ENCODE measurements at places on chromosomes 4 and X. TPM values are rescaled to one million over a fixed set of nuclear protein-coding genes. Genes with fewer than 3 reads are reported as not detected.
A peak's percentile ranks its signal among the peaks of the same experiment; 100 is the strongest.

DNA sequence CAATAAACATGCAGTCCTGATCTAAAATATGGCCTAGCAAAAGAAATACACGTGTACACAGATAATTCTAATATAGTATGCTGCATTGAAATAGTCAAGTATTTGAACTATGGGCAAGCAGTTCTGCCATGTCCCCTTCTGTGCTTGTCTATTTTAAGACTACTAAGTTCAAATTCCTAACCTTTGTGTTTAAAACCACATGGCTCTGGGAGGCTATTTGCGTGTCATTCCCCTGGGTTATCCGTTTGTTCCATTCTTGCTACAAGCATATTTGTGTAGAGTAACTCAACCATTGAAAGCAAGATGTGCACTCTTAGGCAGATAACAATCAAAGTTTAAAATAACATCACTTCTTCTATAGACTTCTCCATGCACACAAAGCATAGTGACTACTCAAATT lies 25.4 kb upstream of the TBC1D1 start:
- DNase-seq = no peak

GRCh38 chr4:98399915-98400314 lies 138.7 kb downstream of the RAP1GDS1 start:
- no peak for DNase-seq

DNA sequence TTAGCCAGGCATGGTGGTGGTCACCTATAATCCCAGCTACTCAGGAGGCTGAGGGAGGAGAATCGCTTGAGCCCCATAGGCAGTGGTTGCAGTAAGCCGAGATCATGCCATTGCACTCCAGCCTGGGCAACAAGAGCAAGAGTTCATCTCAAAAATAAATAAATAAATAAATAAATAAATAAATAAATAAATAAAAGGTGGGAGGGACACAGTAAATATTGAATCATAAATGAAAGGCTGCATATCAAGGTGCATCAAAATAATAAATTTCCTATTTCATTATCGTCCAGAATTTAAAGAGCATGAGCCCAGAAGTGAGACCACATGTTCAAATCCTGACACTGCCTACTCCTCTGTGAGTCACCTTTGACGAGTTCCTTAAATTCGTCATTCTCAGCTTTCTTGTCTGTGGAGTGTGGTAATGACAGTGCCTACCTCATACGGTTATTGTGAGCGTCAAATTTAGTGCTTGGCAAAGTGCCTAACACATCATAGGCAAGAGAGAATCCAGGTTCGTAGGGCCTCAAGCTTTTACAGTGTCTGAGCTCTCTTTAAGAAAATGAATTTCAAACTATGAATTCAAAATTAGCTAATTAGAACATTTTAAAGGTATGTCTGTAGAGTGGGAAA lies 49.9 kb downstream of the IL15 start:
- no peak for DNase-seq

DNA sequence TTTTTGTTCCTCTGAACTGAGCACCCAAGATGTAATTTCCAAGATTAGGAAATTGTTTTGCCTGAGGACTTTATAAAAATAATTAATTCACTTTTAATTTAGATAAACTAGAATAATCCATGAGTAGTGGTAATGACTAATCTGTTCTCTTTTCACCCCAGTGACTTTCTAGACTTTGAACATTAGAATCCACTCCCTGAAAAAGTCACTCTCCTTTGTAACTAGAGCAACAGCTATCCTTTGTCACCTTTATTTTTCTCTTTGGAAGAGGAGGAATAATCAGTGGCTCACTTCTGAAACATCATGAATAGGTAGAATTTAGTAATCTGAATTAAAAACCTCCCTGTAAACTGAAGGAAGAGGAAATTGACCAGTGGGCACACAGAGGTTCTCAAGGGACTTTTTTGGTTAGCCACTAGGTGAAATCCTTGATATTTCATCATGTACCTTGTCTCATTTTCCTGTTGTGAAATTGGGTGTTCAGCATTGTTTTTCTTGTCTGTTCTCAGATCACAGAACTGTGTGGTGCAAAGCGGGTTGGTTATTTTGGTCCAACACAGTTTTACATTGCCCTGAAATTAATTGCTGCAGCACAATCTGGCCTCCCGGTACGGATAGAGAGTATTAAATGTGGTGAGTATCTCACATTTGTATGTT lies 59.4 kb downstream of the REPS2 start:
- DNase-seq = no peak

DNA sequence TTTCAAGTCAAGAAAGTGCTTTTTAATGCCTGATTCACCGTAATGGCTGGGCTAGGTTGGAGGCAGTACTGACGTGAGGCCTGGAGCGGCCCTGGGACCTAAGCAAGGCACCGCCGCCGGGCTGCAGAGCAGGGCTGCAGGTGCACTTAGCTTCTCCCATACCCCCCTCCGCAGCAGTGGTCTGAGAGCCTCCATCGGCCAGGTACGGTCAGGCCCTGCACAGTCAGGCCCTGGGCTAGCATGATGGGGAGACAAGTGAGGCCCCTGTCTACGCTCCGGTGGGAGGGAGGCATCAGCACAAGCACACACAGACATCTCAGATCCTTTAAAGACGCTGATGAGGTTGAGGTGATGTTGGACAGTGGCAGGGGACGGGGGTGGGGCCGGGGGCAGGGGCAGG lies 4.7 kb downstream of the MAEA start:
- DNase-seq = peak; percentile 62

DNA sequence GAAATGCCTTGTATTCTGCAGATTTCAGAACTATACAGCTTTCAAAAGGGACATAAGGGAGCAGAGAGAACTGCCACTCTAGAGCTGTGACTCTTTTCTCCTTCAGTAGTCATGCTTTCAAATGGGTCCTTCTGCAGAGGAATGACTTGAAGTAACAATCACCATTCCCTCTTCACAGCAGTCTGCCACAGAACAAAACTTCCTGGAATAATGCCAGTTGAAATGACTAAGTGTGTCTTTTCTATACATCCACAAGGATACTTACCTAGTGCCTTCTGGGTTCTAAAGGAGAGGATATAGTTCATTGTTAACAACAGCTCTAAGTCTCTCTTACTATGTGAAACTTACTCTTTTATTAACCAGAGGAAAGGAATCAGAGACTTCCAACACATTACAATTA lies 515.4 kb upstream of the ATOH1 start:
- DNase-seq = no peak

GRCh38 chr4:4754641-4755040 lies 104.8 kb upstream of the MSX1 start:
- no peak for DNase-seq

- DNase-seq = no peak
These were observed 601 bp upstream of the FGFBP2 start for GRCh38 chr4:15963576-15963975.

DNA sequence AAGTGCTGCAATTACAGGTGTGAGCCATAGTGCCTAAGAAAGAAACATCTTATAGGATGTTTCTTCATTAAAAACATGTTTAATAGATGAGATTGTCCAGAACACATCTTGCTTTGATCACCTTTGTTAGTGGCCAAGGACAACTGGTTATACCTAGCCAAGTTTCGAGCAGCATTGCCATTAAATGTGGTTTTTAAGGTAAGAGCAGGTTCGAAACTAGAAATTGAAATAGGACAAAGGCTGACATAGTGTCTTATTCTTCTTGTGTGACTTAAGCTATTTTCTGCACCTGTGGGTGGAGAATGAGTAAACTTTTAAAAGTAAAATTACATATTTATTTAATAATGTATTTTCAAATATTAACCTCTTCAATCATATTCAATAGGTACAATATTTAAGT lies 59.0 kb downstream of the RBPJ start:
- no peak for DNase-seq

DNA sequence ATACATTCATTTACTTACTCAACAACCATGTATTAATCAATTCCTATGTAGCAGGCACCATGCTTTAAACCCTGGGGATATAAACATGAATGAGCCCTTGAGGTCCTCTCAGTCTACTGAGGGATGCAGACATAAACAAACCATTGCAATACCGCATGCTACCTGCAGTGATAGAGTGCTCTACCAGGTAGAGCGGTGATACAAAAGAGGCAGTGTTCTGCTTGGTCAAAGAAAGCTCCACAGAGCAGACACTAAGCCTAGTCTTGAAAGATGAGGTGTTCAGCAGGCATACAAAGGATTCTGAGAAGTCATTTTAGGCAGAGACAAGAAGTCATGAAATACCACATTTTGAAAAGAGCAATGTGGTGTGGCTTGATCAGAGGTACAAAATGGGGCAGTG lies 26.9 kb upstream of the AMOT start:
- DNase-seq = no peak

DNA sequence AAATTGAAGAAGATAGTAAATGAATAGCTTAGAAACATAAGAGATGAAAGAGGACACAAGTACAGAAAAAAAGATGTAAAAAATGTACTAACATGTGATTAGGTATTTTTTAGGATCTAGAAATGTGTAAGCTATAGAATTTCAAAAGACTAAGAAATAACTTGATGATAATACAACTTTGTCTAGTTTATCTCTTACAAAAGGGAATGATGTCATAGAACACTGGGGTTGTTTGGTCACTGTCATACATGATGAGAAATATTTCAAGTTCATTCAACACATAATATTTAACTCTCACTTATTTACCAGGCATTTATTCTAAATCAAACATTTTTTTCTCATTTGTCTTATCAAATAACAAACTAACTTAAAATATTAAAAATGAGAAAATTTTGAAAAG lies 18.5 kb downstream of the STBD1 start:
- no peak for DNase-seq

DNA sequence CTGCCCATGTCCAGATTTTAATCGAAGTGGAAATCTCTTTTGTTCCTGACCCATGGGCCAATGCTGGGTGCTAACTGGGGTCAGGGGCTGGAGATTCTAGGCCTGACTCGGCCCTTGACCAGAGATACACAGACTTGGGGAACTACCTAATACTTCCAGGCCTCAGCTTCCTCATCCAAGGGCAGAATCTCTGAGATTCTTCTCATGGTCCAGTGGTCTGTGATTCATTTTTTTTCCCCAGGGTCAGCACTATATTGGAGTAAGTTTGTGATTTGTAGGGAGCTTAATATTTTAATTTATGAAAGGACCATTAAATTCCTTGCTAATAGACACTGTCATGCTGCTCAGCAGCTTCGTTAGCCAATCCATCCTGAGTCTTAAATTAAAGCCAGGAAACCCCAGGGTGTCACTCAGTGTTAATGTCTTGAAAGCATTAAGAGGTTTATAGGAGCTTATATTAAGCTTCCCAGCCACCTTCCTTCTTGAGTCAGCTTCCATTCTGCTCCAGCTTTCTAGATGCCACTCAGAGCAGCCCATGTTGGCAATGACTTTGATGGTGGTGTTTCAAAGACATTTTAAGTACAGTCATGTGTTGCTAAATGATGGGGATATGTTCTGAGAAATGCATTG lies 27.0 kb upstream of the PROM1 start:
- no peak for DNase-seq

DNA sequence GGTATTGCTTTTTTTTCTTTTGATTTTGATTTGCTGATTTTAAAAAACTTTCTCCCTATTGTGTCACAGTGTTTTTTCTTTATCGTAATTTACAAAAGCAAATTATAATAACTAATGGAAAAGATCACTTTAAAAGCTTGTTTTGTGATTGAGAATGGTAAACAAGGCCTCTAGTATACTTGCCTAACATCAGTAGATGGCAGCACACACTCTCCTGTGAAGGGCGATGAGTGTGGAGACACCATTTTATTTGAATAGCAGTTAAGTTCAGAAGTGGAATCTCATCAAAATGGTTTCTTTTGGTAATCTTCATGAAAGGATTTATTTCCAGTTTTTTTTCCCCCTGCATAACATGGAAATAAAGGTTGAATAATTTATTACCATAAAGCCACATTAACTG lies 72.3 kb downstream of the PAK3 start:
- no peak for DNase-seq

DNA sequence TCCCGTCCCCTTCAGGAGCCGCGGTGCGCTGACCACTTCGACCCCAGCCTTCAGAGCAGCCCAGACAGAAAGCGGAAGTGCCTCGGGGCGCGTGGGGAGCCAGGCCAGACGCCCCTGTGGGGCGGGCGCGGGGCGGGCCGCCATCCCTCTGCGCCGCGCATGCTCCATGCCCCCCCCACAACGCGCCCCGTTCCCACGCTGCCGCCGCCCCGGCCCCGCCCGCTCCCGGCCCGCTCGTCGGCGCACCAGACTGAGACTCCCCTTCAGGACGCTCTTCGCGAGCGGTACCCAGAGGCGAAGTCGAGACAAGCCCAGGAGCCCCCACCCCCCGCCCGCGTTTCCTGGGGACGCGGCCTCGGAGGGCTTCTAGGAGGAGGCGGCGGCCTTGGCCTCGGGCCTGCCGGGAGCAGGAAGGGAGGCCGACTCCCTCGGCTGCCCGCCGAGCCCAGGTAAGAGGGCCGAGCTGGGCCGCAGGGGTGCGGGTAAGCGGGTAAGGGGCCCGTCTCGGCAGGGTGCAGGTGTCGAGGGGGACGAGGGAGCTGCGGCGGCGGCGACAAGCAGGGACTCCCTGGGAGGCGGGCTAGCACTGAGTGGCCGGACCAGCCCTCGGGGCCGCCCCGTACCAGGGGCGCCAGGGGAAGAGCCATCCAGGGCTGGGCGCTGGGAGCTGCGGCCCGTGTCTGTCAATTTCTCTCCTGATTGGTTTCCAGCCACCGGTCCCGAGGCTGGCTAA lies at the start of gene ZFP92:
Gene ZFP92, plus strand, starts transcription at position 218 of the 733 bp plus-strand sequence. CDS start 6,851 bp downstream, outside the sequence.
- DNase-seq = peak; percentile 80

- no peak for DNase-seq
These were observed 14.0 kb upstream of the DUSP21 start for GRCh38 chrX:44829832-44830231.

DNA sequence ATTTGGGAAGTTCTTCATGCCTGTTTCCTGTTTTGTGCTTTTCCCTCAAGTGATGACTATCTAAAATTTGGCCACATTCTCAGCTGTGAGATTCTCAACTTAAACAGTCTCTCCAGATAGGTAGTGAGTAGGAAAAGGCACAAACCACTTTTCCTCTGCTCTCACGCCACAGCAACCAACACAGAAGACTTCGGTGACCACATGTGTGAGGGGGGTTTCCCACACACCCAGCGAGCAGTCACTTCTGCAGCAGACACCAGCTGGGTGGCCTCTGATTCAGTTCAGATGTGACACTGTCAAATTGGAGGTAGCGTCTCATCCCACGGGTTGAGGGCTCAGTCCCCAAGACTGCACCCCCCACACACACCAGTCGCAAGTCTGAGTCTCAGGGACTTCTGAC lies 25.1 kb upstream of the CLDN34 start:
- no peak for DNase-seq

DNA sequence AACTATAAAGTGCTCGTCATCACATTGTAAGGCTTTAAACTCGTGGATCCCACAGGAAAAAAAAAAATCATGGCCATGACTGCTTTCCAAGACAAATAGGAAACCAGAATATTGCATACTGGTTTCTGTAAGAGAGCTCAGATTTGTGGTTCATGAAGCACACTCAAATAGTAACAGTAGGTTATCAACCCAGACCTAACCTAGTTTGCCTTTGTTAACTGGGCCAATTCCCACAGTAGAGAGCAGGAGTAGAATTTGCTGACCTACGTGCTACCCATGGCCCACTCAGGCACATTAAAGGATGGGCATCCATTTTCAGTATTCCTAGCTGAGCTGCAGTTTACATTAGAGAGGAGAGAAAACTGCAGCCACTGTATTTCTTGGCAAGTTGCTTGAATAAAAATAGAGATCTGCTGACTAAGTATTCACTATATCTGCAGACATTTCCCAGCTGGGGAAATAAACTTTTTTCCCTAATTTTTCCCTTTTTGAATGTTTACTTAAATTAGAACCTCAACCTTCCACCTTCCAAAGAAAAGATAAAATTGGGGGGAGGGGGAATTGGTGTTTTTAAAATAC lies 218.5 kb downstream of the SPANXN3 start:
- no peak for DNase-seq

Gene NSG1
- 0.42 TPM for total RNA-seq

Gene ETFDH
- 21.9 TPM for total RNA-seq

Gene DNASE1L1
- 15.9 TPM for total RNA-seq

Gene ERCC6L
- 0.05 TPM for total RNA-seq

Gene ETDA
- not detected for total RNA-seq

Gene FAM9B
- total RNA-seq = not detected

Gene RTL9
- total RNA-seq = 0.19 TPM

Gene DMD
- total RNA-seq = 132 TPM
